Activated CD8-positive, alpha-beta T cell treated with anti-CD3 and anti-CD28 coated beads, Interleukin-2, amount 10 ng/mL, durations not matched to agents 7 days and 5 days (primary cell): ENCODE measurements at places on chromosomes 1 and 21. TPM values are rescaled to one million over a fixed set of nuclear protein-coding genes. Genes with fewer than 3 reads are reported as not detected.

DNA sequence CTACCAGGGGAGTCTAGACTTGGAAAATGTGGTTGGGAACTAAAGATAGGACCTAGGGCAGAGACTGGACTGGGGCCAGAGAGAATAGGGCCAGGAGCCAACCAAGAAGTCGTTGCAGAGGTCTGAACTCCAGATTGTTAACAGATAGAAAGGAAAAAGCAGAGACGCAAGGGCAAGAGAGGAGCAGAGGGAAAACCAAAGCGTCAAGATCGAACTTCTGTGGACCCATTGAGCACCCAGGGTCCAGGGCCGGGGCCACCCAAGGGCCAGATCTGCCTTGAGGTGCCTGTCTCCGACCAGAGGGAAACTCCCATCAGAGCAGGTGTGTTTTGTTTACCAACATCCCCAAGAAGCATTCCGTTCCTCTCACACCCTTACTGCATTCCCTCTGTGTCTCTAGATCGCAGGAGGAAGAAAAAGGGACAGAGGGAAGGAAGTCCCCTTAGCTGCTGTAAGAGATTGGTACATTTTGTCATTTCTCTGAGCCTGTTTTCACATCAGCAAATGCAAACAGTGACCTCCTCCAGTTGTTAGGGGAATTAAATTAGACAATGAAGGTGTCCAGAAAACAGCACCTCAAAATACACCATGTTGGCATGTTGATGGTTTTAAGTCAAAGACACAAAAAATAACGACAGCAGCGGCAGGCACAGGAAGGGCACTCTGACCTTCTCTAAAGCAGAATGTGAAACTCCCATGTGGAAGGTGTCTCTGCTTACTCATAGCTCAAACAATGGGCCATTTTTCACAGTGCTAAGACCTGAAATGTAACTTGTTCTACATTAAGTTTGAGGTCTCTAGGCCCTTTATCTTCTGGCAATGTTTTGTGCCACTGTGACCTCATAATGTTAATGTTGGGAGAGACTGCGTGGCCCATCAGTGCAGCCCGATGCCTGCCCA, 105.8 kb upstream of the RAB4A start:
- no peak overlapping the region for H3K27ac ChIP-seq
- no peaks in the 10 kb centered on the region for H3K36me3 ChIP-seq
- H3K4me1 ChIP-seq: no peaks in the 10 kb centered on the region
- DNase-seq: no peak
- no peak overlapping the region for H3K4me3 ChIP-seq
- H3K27me3 ChIP-seq: peaks cover 9% of the 10 kb centered on the region

DNA sequence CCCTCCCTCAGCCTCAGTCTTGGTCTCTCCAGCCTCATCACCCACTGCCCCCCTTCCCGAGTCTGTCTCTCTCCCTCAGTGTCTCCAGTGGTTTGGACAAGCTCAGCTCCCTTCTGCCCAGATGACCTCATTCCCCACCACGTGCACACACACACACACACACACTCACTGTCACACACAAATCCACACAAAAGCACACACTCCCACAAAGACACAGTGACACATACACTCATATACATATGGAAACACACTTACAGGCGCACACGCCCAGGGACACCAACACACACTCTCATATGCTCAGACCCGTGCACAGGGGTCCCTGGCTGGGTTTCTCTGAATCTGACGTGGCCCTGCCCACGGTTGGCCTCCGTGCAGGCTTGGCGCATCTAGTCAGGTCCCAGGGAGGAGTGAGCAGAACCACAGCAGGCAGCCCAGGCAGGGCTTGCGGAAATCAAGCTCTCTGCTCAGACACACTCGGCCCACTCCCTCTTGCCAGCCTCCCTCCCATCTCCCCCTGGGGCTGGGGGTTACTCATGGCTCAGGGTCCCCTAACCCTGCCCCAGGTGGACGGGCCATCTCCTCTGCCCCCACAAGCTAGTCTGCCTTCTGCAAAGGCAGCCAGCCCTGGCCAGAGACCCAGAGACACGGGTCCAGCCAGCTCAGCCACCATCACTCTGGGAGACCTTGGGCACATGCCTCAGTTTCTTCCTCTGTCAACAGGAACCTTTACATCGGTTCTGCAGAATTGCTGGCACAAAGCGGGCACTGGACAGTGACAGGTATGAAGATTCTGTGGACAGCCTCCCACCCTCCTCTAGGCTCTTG, 38.5 kb upstream of the FAM131C start:
- H3K4me1 ChIP-seq: no peaks in the 10 kb centered on the region
- no peak overlapping the region for H3K4me3 ChIP-seq
- peaks cover 9% of the 10 kb centered on the region for H3K27me3 ChIP-seq
- no peaks in the 10 kb centered on the region for H3K36me3 ChIP-seq
- DNase-seq: no peak

DNA sequence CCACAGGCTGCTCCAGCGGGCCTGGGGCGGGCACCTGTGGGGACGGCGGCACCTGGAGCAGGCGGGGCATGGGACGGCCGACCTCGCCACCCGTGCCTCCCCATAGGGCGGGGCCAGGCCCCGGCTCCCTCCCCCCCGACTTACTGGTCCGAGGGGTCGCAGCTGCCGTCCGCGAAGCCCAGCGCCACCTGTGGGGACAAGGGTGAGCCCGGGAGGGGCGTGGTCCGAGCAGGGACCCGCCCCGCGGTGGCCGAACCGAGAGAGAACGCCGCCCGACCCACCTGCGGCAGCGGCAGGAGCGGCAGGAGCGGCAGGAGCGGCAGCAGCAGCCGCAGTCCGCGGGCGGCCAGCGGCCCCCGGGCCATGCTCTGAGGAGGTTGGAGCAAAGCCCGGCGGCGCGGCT, at the start of gene TMEM52:
TSS of gene TMEM52 (minus strand) at position 379 of the 403 bp plus-strand sequence. CDS start at position 365, 14 bp downstream.
- H3K36me3 ChIP-seq: no peaks in the 10 kb centered on the region
- H3K4me1 ChIP-seq: peaks cover 4% of the 10 kb centered on the region
- no peak for DNase-seq
- H3K27me3 ChIP-seq: no peaks in the 10 kb centered on the region
- peak within 1 kb of the TSS; percentile 56 for H3K4me3 ChIP-seq

GRCh38 chr21:34861258-34861657, 187.8 kb downstream of the RUNX1 start:
- H3K27ac ChIP-seq: no peak overlapping the region
- H3K36me3 ChIP-seq: peaks cover 1% of the 10 kb centered on the region
- H3K27me3 ChIP-seq: no peaks in the 10 kb centered on the region
- DNase-seq: no peak

- H3K27me3 ChIP-seq: peaks cover 6% of the 10 kb centered on the region
- H3K36me3 ChIP-seq: no peaks in the 10 kb centered on the region
- no peak overlapping the region for H3K27ac ChIP-seq
- no peak overlapping the region for H3K4me3 ChIP-seq
- no peak for DNase-seq
Observed at GRCh38 chr1:39160703-39161102, 43.8 kb upstream of the MACF1 start.

- H3K27me3 ChIP-seq: no peaks in the 10 kb centered on the region
- H3K4me3 ChIP-seq: no peak overlapping the region
- peaks cover 17% of the 10 kb centered on the region for H3K4me1 ChIP-seq
- no peak overlapping the region for H3K27ac ChIP-seq
- H3K36me3 ChIP-seq: no peaks in the 10 kb centered on the region
- peak; percentile 25 for DNase-seq
Observed at GRCh38 chr1:244964112-244964971, 100.0 kb upstream of the HNRNPU start.

DEPDC1 gene
- total RNA-seq: 28.7 TPM

LCE1E gene
- not detected for total RNA-seq

NBPF26 gene
- total RNA-seq: 22.6 TPM
